Right cardiac atrium (tissue), 5 donors: ENCODE measurements at places on chromosomes 12 and 14.

GRCh38 chr12:117438809-117439208 lies 77.4 kb upstream of the NOS1 start:
- no peak for DNase-seq

DNA sequence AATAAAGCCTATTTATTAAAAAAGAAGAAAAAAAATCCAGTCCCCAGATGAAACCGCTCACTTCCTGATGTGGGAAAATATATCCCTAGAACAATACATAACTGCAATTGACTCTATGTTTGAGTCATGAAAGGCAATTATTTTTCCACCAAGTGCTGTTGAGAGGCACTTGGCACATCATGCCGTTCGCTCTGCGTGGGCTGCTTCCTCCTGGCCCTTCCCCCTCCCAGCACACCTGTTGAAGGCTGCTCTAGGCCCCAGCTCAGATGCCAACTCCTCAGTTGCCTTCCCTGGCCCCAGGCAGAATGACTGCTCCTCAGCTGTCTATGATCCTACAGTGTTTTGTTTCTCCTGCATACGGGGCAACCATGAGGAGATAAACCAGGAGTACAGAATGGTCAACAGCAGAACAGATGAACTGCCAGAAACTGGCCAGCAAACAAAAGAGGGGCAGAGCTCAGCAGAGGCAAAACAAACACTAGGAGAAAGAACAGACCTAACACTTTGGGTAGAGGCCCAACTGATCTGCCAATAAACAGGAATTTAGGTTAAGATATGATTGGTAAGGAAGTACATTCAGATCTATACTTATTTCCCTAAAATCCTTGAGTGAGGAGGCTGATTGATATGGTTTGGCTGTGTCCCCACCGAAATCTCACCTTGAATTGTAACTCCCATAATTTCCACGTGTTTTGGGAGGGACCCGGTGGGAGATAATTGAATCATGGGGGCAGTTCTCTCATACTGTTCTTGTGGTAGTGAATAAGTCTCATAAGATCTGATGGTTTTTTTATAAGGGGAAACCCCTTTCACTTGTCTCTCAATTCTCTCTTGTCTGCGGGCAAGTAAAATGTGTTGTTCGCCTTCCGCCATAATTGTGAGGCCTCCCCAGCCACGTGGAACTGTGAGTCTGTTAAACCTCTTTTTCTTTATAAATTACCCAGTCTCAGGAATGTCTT lies 58.6 kb downstream of the SLC38A1 start:
- DNase-seq: peak; percentile 44

DNA sequence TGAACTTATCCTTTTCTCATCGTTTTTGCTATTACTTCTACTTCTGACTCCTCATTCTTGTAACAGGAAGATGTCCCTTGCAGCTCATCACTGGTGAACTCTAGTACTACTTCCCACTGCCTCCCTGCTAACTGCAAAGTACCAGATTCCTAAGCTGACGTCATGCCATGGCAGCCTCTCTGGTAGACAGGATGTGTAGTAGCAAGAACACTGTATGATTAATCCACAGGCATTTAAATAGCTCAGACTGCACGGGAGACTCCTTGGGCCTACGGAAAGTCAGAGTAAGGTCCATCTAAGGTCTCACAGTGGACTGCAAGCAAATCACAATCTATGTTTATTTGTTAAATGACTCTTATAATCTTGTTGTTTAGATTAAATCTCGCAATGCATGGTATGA lies 43.5 kb downstream of the DNAI7 start:
- peak; percentile 74 for DNase-seq

- DNase-seq: peak; percentile 65
Measured at GRCh38 chr12:47870175-47870781, 34.5 kb downstream of the VDR start.

DNA sequence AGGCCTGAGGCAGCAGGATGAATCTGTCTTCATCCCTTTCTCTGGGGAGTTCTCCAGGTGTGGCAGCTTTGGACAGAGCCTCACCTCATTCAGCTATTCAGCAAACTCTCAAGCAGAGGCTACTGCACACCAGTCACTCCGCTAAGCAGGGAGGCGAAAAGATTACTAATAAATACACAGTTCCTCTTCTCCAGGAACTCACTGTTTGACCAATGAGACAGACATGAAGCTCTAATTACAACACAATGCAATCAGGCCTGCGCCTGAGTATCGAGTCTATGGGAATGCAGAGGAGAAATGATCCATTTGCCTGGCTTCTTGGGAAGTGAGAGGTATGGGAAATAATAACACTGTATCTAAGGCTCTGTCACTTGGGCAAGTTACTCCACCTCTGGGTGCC lies 178.1 kb downstream of the CRADD start:
- no peak for DNase-seq

- DNase-seq: no peak
Measured at GRCh38 chr14:37585971-37586796, 8.9 kb downstream of the FOXA1 start.

DNA sequence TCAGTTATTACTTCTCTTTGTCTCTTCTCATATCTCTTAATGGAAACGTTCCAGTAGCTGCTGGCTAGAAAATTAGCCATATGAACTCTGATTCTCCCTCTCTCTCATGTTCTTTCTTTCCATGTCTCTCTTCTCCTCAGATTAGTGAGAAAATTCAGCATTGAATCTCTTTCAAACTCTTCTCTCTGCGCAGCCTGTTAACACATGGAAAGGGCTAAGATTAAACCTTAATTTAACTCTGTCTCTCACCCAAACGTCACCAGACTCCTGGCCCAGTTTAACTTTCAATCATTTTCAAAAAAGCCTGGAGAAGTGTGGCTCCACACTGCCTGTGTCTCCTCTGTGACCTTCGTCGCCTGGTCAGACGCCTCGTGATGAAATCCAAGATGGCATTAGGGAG lies 1234.2 kb downstream of the BCL11B start:
- DNase-seq: no peak

DNA sequence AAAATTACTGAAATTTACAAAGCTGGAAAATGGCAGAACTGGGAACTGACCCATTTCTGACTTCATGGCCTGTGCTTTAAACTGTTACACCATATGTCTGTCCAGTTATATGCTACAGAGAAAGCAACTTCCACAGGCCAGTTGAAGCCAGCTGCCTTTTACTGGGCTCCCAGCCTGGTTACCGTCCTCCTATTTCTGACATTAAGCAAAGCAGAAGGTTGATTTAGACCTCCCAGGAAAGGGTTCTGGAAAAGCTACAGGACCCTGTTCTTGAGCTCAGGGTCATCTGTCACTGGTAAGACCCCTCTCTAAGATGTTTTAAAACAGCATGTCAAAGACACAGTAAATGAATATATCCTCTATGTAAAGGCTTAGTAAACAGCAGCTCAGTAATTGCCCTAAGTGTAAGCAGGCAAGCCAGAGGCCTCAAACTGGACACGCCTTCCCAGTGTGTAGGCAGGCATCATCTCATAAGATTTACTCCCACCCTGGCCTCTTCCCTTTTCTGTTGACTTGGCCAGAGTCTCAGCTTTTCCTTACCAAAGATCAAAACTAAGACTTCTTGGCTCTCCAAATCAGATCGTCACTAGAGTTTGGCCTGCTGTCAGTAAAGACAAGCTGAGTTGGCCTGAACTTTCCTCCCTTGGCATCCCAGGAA lies 55.4 kb upstream of the RNU6-8 start:
- DNase-seq: no peak

DNA sequence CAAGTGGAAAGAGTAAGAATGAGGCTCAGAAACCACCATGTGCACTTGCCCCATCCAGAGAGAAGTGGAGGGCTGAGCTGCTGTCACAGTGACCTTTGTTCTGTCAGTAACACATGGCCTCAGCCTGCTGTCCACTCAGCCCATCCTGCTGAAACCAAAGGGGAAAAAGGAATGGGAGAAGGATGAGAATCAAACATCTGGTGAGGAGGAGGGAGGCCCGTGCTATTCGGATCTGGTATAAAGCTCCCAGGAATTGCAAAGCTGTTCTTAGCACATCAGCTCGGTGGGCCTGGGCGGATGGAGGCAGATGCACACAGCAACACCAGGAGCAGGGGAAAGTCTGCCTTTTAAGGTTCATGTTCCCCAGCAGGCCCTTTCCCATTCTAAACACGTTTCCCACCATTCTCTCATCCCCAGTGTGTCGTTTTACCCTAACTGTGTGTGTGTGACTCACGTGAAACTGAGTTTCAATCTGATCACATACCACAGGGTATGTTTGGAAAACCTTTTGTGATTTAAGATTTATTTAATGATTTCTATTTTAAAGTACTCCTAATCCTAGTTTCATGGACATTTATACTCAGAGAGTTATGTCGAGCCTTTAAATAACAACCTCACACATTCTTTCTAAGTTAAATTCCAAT lies 36.8 kb downstream of the RTRAF start:
- no peak for DNase-seq

DNA sequence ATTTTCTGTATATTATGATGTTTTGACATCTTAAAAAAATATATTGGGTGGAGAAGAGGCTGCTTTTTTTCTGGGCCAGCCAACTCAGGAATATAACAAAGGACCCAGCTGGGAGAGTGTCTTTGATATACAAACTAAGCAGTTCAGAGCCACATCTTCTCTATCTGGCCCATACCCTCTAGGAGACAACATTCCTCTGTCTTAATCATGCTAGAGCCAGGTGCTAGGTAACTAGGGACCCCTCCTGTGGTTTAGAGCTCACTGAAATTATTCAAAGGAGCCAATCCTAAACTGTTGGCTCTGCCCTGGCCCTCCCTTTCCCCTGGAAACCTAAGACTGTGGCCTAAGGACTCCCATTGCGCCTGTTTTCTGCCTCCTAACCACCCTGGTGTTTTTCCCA lies 193.1 kb upstream of the DIO2 start:
- no peak for DNase-seq

DNA sequence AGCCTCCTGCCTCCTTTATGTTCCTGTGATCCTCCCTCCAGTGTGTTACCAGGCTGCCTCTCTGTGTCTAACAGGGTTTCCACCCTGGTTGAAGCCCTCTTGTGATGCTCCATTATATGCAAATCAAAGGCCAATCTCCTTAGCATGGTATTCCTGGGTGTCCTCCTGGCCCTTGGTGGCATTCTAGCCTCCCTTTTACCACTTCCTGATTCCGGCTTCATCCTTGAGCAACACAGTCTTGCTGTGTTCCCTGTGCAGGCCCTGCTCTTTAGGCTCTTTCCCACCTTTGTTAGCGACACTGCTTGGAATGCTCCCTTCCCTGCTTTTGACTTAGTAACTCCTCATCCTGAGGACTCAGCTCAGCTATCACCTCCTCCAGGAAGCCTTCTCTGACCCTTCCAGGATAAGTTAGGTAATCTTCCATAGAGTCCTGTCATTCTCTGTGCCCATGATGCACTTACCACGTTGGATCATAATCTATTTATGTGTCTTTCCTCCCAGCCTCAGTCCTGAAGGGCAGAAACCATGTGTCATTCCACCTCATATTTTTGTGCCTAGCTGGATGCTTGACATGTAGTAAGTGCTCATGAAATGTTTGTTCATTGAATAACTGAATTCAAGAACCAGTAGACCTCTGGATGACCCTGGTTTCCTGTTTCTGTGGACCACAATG lies 37.3 kb downstream of the PRKCH start:
- no peak for DNase-seq

GRCh38 chr12:66600903-66601302 lies 78.0 kb downstream of the GRIP1 start:
- DNase-seq: no peak

DNA sequence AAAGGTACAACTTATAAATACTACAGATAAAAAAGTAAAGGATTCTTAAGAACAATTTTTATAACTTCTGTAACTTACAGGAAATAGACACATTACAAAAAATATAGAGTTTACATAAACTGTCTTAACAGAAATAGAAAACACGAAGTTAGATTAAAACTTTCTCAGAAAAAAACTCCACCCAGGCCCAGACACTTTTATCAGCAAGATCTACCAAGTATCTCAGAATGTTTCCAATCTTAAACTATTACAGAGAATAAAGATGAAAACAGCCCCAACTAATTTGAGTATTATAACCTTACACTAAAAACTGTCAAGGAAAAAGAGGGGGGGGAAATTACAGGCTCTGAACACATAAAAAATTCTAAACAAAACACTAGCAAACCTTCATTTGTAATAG lies 8.2 kb downstream of the ZFC3H1 start:
- DNase-seq: no peak

DNA sequence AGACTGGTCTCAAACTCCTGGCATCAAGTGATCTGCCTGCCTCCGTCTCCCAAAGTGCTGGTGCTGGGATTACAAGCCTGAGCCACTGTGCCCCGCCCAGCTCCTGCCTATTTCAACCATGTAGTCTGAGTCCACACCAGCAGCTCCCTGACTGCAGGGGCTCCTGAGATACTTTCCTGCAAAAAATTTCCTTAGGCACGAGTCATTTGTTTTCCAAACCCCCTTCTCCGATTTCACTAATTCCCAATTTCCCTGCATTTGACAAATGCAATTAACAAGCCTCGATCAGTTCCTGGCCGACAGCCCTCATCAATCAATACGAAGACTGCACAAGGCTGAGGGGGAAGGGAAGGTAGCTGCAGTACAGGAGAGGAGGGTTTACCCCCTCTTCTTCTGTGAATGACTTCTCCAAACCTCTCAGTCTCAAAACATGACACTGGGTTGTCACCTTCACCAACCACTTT lies 10.1 kb downstream of the PSMB5 start:
- DNase-seq: no peak

DNA sequence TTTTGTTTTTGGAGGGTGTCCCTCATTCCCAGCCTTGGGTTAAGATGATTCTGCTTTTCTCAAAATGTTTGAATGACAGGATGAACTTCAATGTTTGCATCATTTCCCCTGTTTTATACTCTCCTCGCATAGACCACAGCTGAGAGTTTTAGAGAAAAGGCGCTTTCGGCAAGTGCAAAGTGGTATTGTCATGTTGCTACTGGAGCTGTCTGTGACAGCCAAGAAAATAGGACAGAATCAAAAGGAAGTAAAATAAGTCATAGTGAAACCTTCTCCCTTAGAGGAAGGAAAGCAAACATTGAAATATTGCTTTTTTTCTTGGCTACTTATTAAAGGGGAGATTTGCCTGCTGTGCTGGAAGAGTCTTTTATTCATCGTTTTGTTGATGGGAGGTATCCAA lies 33.5 kb upstream of the ARHGAP5 start:
- no peak for DNase-seq

- peak; percentile 90 for DNase-seq
Measured at GRCh38 chr14:74955229-74956026, at the start of gene PGF. PGF (minus strand) TSS chr14:74955597; CDS start chr14:74955242, 355 bp downstream.

GRCh38 chr12:45726603-45727300 lies 2.8 kb upstream of the ARID2 start:
- DNase-seq: peak; percentile 63

DNA sequence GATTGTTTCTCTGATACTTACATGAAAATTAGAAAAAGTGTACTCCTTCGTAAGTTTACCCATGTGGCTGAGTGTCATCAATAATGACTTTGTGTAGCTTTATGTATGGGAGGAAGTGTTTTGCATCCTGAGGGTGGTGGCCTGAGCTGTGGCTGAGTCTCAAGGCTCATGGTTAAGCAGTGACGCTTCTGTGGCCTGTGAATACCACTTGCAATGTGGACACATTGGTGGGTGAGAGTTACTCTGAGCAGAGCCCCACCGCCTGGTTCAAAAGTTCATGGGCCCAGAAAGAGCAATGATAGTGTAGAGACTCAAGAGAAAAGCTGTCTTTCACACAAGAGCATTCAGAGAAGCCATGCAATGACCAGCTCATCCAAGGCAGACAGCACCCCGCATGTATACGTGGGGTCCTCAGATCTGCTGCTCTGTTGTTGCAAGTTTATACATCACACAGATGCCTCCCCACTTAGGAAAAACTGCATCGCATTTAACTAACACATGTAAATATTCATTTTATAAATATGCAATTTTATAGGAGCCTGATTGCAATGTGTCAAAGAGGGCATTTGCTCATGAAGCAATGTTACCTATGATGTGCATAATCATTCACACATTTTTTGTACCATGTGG lies 55.1 kb upstream of the FRMD6 start:
- DNase-seq: no peak

GRCh38 chr14:36238666-36239363 lies 62.3 kb upstream of the PTCSC3 start:
- no peak for DNase-seq
